ENCODE measurements at places on chromosomes 5 and 9.

DNA sequence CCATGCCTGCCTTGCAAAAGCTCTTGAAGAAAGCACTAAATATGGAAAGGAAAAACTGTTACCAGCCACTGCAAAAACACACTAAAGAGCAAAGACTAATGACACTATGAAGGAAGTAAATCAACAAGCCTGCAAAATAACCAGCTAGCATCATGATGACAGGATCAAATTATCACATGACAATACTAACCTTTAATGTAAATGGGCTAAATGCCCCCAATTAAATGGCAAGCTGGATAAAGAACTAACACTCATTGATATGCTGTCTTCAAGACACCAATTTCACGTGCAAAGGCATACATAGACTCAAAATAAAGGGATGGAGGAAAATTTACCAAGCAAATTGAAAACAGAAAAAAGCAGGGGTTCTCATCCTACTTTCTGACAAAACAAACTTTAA lies 231.8 kb upstream of the RGMB start:
- DNase-seq: no peak

DNA sequence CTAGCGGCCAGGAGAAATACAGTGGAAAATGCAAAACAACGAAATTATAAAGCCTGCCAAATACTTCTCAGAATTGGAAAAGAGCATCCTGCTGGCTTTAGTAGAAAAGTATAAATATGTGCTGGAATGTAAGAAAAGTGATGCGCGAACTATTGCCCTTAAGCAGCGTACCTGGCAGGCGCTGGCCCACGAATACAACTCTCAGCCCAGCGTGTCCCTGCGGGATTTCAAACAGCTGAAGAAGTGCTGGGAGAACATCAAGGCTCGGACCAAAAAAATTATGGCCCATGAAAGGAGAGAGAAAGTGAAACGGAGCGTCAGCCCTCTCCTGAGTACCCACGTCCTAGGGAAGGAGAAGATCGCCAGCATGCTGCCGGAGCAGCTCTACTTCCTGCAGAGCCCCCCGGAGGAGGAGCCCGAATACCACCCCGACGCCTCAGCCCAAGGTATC lies 15.0 kb downstream of the MSANTD3 start:
- DNase-seq: no peak

- DNase-seq: no peak
Measured at GRCh38 chr9:109179801-109180523, 12.9 kb upstream of the FRRS1L start.

- no peak for DNase-seq
Measured at GRCh38 chr9:128065907-128066712, 1.0 kb downstream of the NAIF1 start.

- DNase-seq: no peak
Measured at GRCh38 chr5:139998837-139999236, 44.3 kb downstream of the NRG2 start.

DNA sequence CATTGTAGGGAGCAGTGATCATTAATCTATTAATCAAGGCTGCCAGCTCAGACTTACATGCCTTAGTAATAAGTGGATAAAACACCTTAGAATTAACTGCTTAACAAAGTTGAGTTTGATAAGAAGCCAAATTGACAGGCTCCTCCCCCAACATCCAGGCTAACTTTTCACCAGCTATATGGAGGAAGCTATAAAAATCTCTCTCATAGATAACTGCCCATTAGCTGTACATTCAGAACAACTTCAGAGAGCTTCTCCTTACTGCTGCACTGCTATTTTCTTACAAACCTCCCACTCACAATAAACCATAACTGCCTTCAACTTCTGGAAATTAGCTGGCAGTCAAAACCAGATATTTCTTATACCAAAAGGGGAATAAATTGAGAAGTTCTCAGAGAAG lies 364.1 kb downstream of the PRELID2 start:
- DNase-seq: no peak

DNA sequence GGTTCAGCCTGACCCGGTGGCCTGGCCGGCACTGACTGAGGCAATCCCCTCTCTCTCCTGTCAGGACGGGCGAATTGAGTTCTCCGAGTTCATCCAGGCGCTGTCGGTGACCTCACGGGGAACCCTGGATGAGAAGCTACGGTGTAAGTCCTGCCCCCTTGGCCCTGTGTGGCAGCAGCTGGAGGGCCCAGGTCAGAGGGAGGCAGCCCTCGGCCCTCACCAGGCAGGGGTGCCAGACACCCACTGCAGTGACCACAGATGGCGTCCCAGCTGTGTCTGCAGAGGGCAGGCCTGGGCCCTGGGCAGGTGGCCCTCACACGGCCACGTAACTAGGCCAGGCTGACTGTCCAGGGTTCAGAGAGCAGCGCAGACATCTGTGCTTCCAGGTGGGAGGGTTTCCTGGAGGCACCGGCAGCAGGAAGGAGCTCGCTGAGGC lies 45.9 kb upstream of the HMCN2 start:
- DNase-seq: no peak

GRCh38 chr9:70542311-70542931 lies 128.0 kb upstream of the KLF9 start:
- DNase-seq: no peak

DNA sequence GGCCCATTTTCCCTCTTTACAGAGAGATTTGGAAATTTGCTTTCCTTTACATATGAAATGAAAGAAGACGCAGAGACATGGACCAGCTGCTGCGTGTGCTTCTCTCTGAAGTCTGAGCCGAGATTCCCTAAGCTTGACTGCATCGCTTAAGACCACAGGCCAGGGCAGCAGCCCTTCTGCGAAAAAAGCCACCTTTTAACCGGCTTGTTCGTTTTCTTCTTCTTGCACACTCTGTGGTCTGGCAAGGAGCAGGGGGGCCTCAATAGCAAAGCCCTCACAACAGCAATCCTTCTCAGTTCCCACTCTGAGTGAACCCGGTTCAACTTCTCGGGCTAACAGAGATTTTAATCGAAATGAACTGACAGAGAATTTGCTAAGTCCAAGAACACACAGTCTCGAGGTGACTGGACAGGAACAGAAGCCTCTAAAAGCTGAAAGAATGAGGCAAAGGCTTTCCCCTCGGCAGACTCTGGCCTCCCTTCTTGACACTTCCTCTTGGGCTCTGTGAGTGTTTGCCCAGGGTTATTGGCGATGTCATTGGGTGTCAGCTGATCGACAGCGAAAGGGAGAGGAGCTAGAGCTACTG lies 512.9 kb upstream of the KLF4 start:
- no peak for DNase-seq

DNA sequence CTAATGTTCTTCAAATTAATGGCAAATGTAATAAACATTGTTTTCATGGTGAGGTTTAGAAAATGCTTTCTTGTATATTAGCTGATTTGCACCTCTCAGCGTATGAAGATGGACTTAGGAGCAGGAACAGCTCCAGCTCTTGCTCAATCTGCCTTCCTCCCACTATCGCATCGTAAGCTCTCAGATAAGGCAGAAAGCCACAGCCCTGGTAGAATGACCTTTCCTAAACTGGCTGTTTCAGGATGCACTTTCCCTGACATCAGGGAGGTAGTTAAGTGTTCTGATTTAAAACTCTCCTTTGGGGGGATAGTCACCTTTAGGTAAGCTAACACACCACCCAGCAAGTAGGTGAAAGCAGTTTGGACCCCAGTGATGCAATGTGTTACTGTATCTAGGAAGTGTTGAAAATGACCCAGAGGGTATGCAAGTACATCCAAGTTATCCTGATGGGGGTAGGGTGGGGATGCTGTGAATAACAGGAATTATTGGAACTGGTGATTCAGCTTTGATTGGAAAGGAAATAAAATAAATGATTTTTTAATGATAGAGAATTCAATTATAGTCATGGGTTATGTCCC lies 72.3 kb downstream of the LMNB1 start:
- no peak for DNase-seq

- DNase-seq: no peak
Measured at GRCh38 chr9:129280623-129281271, 102.7 kb upstream of the IER5L start.

- peak; percentile 52 for DNase-seq
Measured at GRCh38 chr9:109880276-109881169, 100.5 kb downstream of the PALM2AKAP2 start.

DNA sequence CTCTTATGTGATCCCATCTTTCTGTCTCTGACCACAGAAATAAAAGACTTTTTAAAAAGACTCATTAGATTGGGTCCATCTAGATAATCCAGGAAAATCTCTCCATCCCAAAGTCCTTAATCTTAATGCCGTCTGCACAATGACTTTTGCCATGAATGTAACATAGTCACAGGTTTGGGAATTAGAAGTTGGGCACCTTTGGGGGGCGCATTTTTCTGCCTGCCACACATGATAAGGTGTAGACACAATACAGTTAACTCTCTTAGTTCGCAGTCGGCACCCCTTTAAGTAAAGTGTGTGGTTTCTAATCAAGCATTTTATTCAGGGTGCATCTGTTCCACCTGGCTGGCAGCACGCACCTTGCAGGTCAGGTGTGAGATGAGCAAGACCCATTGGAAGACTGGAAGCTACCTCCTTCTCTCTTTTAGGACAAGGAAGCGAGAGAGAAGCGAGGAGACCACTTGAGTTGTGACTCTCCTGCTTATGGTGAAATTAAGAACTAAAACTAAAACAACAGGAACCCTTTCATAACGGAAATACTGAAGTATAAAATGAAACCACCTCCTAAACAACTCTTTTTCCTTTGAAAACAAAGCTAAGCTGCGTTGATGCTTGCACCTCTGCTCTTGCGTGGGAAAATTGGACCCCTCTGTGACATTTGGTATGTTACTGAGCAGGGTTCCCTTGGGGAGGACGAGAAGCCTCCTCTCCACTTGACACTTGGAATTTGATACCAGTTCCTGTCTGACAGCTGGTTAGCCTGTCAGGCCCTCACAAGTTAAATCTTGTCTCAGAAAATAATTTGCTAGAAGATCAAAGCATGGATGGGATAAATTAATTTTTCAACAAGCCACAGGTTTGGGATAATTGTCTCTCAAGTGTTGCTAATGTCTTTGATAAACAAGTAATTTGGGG lies 304.6 kb upstream of the DMRT1 start:
- no peak for DNase-seq

DNA sequence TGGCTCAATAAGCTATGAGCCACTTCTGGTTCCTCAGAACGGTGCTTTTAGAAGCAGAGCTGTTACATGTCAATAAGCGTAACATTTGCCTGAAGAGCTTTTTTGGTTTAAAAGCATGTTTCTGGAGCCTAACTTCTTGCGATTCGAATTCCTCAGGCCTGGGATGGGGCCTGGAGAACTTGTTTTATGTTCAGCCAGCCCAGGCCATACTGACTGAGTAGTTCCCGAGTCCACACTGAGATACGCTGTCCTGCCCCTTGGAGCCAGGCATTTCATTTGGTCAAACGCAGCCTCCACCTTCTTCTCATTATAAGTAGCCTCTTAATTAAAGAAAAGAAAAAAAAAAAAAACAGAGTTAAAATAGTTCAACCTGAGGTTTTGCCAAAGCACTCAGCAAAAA lies 260.6 kb upstream of the ANKRD55 start:
- DNase-seq: no peak

DNA sequence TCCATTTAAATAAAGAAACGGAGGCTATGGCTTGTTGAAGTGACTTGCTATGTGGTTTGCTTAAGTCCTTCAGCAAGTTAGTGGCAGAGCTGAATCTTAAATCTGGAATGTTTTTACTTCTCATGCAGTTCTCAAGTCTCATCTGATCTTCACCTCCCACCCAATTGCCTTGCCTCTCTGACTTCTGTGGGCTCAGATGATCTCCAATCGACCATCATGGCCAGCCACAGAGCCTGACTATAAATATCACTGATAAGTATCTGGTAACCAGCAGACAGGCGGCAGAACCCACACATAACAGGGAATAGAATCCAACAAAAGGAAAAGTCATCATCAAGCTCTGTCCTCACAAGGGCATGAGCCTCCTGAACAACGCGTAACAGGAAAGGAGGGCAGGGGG lies 149.9 kb downstream of the FAM114A2 start:
- peak; percentile 27 for DNase-seq

Measured in EH (cell line).